NCI-H1694 (cell line): ENCODE measurements at places on chromosomes 1 and 21.

DNA sequence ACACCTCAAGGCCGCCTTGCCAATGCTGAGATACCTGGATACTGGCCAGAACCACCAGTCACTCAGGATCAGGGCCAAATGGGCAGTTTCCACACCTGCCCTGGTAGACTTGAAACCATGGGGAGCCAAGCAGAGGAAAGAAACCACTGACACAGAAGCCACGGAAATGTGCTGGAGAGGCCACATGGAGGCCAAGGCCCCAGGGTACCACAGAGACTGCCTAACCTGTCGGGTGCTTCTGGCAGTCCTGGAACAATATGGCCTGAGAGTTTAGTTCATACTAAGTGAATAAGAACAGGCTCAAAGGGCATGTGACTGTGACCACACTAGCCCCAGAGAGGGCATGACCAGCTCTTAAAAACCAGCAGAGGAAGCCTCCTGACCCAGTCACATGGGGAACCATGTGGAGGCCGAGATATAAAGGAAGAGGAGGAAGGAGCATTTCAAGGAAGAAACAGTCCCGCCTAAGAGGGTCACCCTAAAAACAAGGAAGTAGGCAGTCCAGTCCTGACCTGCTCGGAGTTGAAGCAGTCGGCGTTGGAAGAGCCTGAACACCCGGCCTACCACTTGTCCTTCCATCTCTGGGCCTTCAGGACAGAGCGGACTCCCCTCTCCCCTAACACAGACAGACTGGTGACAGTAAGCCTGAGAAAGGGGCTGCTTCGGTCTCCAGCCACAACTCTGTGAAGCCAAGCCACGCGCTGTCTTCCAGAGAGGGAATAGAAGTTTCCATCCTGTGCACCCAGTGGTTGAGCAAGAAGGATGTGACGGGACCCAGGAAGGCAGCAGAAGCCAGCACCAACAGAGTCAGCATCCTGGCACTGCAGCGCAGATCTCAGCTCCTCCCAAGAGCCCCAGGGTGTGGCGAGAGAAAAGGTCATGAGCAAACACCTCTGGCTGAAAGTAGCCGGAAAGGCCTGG lies at the start of gene DENND2D:
Gene DENND2D, minus strand, starts transcription at position 766 of the 921 bp plus-strand sequence. Its CDS starts 187 bp downstream, at position 579.
- no peak for DNase-seq

- no peak for DNase-seq
These were observed 2.3 kb downstream of the RGS16 start for GRCh38 chr1:182601913-182602312.

GRCh38 chr21:39051588-39051949 lies 131.7 kb downstream of the PSMG1 start:
- no peak for DNase-seq

- DNase-seq: no peak
These were observed 48.9 kb downstream of the SKI start for GRCh38 chr1:2276803-2277580.

DNA sequence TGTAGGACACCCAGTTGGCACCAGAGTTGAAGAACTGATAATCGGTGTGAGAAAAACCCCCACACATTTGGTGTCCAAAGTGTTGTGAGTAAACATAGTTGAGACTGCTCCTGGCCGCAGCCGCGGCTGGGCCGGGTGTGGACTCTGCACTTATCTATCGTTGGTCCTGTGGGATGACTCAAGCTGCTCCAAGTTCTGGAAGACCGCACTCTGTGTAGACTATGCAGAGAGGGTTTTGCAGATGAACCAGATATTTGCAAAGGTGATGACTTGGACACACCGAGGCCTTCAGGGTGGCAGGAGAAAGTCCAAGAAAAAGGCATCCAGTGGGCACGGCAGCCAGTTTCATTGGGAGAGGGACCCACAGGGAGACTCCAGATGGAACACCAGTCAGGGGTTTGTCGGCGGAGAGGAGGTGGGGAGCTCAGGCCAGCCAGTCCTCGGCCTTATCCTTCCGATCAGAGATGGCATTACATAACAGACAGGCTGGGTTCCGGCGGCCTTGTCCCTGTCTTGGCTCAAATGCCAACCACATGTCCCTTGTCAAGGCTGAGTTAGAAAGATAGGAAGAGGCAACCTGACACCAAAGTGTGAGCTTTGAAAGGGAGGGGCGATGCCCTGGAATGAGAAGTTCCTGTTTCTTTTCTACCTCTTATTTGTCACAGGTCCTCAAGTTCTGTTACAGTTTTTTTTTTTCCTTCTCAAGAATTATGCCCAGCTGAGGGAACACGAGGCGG lies 21.1 kb downstream of the C2CD2 start:
- no peak for DNase-seq

DNA sequence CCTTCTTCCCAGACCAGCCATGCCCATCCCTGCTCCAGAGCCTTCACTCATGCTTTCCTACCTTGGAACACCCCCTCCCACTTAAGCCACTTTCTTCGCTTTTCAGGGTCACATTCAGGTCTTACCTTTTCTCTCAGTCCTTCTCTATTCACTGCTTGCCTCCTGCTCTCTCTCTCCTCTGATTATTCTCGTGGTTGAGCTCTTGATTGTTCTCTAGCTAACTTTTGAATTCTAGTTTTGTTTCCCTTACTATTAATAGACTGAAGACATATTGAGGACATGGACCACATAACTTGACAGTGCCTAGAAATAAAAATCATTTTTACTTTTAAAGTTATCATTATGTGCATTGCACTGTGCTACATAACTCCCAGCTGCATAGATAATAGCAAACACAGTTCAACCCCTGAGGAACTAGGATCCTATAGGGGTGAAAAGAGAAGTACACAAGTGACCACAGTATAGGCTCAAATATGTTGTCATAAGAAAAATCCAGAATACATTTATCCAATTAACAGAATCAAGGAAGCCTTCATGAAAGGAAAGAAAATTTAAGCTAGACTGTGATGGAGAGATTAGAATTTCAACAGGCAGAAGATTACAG lies 21.5 kb downstream of the INSL5 start:
- DNase-seq: no peak

DNA sequence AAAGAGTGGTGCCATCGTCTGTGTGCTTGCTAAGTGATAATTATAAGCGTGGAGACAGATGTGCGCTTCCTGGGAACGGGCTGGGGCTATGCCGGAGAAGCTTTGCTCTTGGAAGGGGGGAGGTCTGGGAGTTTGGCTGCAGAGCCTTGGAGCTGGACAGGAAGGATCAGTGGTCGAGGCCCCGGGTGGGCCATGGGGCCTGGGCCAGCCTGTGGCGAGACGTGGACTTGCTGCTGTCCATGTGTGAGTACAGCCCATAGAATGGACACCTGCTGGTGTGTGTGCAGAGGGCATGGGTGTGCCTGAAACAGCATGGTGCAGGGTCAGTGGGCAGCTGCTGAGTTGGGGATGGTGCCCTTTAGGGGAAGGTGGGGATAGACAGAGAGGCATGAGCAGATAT lies 121.3 kb downstream of the PCBP3 start:
- DNase-seq: no peak

- DNase-seq: no peak
These were observed 2.2 kb downstream of the TMEM35B start for GRCh38 chr1:34982820-34983376.

- DNase-seq: no peak
These were observed 184.6 kb downstream of the PCP4 start for GRCh38 chr21:40051801-40052200.

DNA sequence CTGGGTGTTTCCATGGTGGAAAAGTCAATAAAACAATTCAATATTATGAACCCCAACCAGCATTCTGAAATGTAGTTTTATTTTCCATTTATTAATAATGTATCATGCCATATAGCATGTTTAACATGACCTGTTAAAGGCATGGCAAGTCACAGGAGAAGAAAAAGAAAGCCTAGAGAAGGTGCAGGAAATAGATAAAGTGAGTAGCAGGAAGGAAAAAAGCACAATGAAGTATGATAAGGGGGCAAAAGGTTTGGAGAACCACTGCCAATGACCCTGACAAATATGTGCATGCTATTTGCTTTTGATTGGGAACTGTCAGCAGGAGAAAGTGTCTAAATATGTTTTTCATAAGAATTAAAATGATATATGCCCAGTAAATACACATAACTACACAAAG lies 85.6 kb downstream of the HMCN1 start:
- no peak for DNase-seq

DNA sequence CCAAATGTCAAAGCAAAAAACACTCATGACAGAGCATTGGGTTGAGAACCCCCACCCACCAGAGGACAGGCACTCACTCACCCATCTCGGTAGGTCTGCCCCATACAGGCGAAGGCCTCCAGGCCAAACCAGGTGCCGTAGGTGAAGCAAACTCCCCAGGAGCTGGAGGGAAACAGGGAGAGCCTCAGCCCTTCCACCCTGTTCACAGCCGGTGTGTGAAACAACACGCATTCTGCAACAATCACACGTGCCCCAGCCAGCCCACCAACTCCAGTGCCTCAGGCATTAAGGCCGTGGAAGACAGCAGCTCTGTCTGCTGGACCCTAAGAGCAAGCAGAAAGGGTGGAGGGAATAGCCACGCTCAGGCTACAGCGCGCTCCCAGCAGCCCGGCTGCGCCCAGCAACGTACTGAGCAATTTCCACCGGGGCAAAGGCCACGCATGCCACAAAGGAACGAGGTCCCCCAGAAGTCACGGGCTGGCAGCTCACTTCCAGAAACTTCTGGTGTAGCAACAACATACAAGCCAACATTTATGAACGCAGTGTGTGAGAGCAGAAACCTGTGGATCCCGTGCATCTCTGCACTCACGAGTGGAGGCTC lies 11.4 kb upstream of the SPATC1L start:
- DNase-seq: no peak

DNA sequence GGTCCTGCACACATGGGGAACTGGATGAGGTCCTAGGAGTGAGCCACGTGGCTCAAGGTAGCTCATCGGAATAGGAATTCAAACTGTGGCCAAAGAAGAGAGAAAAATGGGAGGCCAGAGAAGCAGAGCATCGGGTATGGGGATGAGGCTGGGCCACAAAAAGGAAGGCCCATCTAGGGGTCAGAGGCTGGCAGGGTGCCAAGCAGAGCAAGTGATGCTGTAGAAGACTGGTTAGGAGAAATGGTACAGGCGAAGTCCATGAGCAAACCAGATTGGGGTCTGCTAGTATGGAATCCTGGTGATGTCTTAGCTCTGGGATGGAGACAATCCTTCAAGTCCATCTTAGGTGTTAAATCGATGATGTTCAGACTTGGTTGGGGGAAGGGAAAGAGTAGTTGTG lies 68.0 kb downstream of the TEX35 start:
- no peak for DNase-seq

GRCh38 chr1:201318504-201319340 lies 35.4 kb downstream of the PKP1 start:
- DNase-seq: no peak

- no peak for DNase-seq
These were observed 1.1 kb downstream of the IL24 start for GRCh38 chr1:206898089-206898914.

- DNase-seq: no peak
These were observed 33.3 kb downstream of the RUNX3 start for GRCh38 chr1:24896596-24897262.

GRCh38 chr1:64082459-64082858 lies 121.0 kb upstream of the UBE2U start:
- DNase-seq: no peak

DNA sequence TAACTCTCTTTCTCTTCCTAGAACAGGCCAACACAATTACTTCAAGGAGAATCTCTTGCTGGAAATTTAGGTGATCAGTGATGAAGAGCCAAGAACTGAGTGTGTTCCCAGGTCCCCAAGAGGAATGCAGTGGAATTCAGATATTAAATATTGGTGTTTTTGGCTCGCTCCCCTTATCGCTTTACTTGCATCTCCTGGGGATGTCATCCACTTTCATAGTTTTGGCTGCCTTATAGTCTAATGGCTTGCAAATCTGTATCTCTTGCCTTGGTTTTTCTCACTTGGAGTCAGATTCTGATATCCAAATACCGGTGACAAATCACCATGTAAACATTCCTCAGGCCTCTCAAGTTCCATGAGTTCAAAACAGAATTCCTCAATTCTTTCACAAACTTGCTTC lies 151.0 kb upstream of the C1orf87 start:
- no peak for DNase-seq

DNA sequence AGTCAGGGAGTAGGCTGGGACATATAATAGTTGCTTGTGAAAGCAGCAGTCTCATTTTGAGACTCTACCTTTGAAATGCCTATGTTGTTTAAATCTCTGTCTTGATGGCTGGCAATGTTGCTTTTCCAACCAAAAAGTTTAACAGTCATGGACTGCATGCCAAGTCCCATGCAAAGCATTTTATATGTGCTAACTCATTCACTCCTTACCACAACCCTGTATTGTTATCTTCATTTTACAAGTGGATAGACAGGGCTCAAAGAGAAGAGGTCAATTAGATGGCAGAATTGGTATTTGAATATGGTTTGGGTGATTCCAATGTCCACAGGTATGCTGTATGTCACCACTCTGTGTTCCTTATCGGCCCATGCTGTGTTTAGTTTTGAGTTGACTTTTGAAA lies 331.4 kb upstream of the USP24 start:
- DNase-seq: no peak

- DNase-seq: no peak
These were observed 5.4 kb downstream of the PRMT6 start for GRCh38 chr1:107061886-107062285.

DNA sequence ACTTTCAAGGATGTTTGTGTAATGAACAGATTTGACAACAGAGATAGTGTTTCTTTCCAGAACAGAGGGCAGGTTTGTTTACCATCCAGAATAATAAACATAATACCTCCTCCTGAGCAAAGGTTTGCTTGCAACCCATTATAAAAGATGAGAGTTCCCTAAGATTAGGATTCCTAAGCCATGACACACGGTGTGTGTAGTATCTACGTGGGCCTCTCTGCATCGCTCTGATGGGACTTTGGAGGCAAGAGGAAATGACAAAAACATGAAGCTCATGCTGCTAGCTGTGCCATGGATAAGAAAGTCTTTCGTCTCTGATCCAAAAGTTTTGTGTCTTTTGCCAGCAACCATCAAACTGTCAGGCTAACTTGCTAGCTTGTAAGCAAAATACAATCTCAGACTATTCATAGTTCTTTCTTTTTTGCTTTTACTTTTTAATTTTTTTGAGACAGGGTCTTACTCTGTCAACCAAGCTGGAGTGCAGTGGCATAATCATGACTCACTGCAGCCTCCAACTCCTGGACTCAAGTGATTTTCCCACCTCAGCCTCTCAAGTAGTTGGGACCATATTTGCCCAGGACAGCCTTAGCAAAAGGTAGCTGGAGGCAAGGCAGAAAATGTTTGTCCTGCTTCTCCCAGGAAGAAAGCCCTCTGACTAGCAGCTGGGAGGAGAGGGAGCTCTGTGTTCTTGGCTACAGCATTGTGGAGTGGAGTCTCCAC lies 81.1 kb downstream of the LHX4 start:
- no peak for DNase-seq

DNA sequence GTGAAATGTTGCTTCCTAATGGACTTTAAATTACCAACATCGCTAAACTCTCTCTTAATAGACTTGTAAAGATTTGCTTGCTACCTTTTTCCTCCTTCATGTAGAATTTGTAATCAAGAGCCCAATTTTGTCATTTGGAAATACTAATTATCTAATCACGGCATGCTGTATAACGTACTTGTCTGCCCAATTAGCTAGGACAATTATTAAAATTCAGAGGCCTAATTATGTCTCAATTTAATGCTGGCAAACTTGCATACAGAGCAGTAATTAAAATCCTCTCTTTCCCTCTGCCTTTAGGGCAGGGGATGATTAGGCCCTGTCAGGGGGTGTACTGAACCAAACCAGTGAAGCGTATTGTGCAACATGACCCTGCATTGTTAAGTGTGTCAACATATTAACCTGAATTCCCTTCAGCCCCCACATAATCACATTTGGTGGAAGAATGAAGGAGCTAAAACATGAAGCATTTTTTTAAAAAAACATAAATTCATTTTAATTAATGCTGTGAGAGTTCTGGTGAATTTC lies 137.4 kb upstream of the BARHL2 start:
- DNase-seq: no peak
